Smooth muscle cell of trachea (primary cell): ENCODE measurements at places on chromosomes 4 and X. TPM values are rescaled to one million over a fixed set of nuclear protein-coding genes. Genes with fewer than 3 reads are reported as not detected.

Gene TRIM75
- not detected in 2 replicates for total RNA-seq

Gene PNMA3
- 0.29 and 0.66 TPM in 2 replicates for total RNA-seq

Gene ANOS1
- total RNA-seq, result not detected in 2 replicates

Gene DCHS2
- 0.15 TPM in 1 of 2 replicates, not detected in the other for total RNA-seq

Gene NDUFB11
- total RNA-seq, result 63.6 and 65.7 TPM in 2 replicates

Gene CLDN2
- not detected in 2 replicates for total RNA-seq
